ENCODE measurements at places on chromosomes 12 and 14.

DNA sequence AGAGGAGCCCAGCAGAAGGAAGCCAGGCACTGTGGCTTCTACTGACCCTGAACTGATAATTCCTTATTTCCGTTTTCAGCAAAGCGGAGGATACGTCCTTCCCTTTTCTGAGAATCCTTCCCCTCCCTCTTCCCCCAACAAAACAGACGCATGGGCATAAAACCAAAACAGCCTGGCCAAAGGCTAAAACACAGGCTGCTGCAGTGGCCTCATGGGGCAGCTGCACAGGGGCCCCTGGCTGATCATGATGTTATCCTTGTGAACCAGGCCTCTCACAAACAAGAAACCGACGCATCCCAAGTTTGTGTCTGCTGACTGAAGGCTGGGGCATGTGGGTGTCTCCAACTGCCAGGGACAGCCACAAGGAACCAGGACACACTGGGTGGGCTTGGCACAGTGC is 23.4 kb upstream of the STON2 start:
- no peak for DNase-seq

DNA sequence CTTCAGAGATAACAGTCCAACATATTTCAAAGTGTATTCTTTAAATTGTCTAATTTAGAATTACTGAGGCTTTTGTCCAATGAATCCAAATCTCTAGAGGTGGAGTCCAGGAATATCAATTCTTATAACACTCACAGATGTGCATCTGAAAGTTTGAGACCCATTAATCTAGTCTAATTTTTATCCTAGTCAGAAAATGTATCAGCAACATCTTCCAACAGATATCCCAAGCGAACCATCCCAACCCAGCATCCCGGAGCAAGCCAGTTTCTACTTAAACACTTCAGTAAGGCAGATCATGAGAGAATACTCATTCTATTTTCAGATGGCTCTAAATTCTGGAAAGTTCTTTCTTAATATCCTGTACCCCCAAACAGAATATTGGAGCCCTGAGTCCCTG is 113.5 kb downstream of the BBS10 start:
- no peak for DNase-seq

DNA sequence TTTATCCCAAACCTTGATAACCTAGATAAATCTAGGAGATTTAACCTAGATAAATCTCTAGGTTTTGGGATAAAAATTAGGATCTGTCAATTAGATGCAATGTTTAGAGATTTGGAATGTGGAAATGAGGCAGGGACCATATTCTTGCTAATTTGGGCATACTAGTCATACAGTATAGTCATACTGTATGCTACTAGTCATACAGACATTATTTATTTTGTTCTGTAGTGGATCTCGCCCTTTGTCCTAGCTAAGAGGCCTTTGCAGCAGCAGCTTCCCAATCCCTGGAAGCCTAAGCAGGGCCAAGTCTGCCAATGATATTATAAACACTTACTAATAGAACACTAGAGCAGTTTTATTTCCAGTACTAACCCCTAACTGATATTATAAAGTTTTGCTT is 136.4 kb downstream of the CEP128 start:
- DNase-seq = no peak

DNA sequence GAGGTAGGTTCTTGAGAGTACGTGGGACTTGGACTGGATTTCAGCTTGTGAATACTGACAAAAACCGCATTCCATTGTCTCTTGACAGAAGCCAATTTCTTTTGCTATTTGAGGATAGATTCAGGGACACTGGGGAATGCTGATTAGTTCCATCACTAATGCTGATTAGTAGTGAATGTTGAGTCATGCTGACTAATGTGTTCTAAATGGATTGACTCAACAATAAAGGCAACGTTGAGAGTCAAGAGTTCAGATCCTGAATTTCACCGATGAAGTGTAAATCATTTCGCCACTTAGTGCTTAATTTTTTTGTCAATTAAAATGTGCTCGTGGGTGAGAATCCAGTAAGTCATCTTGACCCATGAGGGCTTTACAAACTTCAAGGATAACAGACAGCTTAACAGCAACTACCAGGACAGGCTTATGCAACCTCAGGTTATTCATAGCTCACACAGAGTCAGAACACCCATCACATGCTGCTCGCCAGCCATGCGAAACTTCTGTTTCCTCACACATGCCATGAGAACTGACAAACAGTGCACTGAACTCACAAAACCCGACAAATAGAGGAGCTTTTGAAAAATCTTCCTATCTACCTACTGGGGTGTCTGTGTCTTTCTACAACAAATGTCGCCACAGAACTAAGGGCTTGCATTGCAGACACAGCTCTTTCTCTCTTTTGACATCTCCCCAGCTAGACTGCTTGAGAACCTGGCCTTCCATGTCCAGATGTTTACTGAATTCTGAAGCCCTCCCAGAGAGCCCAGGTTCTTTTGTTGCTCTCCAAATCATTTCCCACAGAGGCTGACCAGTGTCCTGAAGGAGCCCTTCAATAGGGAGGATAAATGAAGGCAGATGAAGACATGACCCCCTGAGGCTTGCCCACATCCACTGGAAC is 316.4 kb downstream of the ZFP36L1 start:
- DNase-seq = no peak

GRCh38 chr14:92103363-92103989 is 2.9 kb downstream of the ATXN3 start:
- no peak for DNase-seq

- peak; percentile 54 for DNase-seq
These were observed 236.4 kb downstream of the PCNX1 start for GRCh38 chr14:71143381-71144290.

DNA sequence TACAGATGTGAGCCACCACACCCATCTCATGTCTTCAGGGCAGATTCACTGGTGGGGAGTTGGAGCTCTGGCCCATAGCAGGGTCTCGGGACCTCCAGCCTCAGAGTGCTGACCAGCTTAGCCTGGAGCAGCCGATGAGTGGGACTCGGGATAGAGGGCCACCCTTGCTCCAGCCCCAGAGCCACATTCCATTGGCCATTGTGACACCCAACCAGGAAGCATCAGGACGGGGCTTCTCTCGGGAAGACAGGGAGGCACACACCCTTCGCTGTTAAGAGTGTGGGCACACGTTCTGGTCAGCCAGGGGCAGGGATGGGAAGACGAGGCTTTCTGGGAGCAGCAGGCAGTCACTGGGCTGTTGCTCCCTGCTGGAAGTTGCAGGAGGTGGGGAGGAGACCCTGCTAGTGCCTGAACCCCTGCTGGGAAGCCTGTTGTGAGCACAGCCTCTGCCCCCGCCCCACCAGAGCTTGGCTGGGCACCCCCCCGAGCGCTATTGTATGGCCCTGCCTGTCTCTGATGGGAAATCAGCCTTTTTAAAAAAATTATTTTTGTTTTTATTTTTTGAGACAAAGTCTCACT is 1.6 kb downstream of the ADGRD1 start:
- no peak for DNase-seq

GRCh38 chr14:94081386-94081820 is 293 bp downstream of the IFI27L1 start:
- no peak for DNase-seq

GRCh38 chr14:59116984-59117415 is 71.5 kb upstream of the DAAM1 start:
- DNase-seq = no peak

- no peak for DNase-seq
These were observed 25.2 kb downstream of the RASSF3 start for GRCh38 chr12:64635356-64635998.

- no peak for DNase-seq
These were observed 3.2 kb upstream of the KRT2 start for GRCh38 chr12:52655251-52655650.

DNA sequence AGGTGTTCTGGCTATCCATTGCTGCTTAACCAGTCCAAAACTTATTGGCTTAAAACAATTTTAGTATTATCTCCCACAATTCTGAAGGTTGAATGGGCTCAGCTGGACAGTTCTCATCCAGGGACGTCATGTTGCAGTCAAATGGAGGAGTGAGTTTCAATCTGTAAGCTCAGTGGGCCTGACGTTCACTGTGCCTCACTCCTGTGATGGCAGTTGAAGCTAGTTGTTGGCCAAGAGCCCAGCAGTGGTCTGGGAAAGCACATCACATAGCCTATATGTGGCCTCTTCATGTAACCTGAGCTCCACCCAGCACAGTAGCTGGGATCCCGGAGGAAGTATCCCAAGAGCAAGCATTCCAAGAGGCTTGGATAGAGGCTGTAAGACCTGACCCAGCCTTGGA is 40.6 kb upstream of the CDKN3 start:
- no peak for DNase-seq

DNA sequence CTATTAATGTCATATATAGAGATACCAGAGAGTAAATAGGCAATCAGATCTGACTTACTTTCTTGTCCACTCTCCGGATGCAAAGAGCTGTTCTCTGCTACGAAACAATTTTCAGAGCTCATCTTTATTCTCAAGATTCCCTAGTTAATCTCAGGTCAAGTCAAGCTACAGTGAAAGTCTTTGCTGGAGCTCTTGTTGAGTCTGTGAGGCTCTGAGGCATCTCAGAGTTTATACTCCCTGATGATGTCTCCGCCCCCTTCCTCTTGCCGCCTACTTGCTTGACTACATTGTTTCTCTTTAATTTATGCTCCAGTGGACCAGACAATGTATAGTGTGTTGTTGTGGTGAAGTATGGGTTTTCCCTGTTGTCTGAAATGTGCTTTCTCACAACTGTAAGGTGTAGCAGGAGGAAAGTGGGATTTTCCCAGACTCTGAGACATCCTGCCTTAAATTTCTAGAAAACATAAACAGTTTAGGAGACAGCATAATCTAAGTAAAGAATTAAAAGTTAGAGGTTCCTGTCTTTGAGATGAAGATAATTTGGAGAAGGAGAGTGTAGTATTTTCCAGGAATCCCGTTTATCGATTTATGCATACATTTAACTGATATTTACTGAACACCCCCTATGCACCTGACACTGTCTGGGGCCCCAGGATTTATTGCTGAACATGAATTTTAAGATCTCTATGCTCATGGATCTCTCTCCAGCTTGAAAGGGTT is at the start of gene CD69:
CD69 (minus strand) TSS at position 203 of the 720 bp plus-strand sequence; CDS start at position 122, 81 bp downstream.
- peak; percentile 65 for DNase-seq

DNA sequence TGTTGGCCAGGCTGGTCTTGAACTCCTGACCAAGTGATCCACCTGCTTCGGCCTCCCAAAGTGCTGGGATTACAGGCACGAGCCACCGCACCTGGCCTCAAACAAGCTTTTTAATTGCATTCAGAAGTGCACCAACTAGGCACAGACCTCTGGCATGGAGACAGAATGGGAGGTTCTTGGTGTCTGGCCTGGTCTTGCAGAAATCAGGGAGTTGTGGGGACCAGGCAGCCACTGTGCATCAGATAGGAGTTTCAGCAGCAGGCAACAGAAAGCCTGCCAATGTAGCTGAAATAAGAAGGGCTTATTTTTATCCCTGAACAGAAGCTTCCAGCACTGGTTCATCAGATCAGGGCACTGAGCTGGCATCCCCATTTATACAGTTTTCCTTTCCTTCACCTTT is 22.2 kb upstream of the TCL1B start:
- DNase-seq = no peak

DNA sequence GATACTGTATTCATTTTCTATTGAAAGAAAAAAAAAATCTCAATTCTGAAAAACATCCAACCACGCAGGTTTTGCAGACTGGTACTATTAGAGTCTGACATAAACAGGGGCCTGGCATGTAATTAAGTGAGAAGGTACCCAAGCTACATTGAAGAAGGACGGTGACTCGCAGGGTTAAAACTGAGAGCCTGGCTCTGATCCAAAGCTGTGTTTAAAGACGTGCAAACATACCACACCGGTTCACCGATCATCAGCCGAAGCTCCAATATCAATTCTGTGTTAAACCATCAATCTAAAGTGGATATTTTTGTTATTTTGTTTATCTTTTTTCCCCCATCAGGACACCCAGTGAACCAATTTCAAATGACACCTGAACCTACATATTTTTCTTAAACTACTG is 108.1 kb upstream of the DIO3 start:
- DNase-seq = no peak

GRCh38 chr12:89073027-89073398 is 279.3 kb downstream of the DUSP6 start:
- no peak for DNase-seq

- DNase-seq = no peak
These were observed 55.0 kb downstream of the OSBPL8 start for GRCh38 chr12:76504606-76505005.

DNA sequence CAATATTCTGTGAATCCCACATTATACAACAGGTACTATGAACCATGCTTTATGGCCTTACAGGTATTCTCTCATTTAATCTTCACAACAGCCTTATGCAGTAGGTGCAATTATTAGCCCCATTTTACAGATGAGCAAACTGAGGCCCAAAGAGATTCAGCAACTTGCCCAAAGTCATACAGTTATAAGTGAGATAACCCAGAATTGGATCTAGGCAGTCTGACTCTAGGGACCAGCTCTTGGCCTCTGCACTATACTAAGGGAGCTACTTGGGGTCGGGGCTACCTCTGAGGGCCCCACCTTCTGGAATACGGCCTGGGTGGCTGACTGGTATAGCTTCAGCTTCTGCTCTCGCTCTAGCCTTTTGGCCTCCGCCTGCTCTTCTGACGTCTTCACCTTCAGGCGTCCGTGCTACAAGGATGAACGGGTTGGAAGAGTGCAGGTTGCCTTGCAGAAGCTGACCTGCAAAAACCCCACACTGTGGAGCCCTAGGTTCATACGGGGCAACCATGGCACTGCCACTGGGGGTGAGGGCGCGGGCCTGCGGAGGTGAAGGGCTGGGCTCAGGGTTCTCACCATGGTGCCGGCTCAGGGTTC is 762 bp downstream of the RABGGTA start:
- no peak for DNase-seq

DNA sequence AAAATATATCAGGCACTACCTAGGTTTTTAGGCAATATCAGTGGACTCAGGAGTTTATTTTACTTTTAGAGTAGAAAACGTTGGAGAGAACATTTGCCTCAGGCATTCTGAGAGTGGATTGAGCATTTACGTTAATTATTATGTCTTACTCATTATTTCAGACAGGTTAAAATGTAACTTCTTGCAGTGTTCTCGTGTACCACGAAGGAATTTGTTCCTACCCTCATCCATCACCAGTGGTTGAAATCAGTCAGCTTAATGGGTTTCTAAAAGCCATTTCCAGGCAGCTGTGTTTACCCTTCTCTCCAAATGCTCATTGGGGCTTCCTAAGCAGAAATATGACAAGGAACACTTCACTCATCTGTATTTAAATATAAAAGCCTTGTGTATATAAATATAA is 9.1 kb upstream of the LDHB start:
- no peak for DNase-seq

DNA sequence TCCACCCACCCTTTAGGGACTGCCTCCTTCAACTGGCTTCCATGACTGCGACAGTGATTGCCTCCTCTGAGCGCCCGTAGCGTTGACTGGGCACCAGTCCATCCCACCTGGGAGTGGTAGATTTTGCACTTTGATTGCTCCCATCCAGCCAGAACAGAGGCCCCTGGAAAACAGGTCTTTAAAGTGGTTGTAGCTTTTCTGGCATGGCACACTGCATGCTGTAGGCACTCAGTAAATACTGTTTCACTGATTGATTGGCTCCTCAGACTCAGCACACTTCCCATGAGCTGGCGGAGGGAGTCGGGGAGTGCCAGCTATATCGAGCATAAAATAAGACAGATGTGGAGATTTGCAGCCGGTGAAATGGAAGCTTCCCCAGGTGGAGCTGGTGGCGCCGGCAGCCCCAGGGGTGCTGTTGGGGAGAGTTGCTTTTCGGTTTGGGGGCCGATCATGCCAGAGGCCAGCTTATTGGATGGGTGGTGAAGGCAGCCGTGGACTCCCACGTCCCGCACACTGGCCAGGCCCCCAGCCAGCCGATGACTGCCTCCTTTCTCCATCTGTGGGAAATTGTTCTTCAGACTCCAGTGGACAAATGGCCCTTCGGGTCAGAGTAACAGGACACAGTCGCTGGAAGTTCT is 200.2 kb downstream of the TSPAN9 start:
- DNase-seq = no peak

All from stimulated activated CD4-positive, alpha-beta T cell treated with anti-CD3 and anti-CD28 coated beads, Interleukin-12 subunit alpha, Interleukin-12 subunit beta, amount 100 ng/mL, for 48 hours (primary cell).